Activated naive CD8-positive, alpha-beta T cell treated with anti-CD3 and anti-CD28 coated beads, Interleukin-2, amount 10 ng/mL, durations not matched to agents 7 days and 5 days (primary cell): ENCODE measurements at places on chromosomes 16 and 17. TPM values are rescaled to one million over a fixed set of nuclear protein-coding genes. Genes with fewer than 3 reads are reported as not detected.

TMEM204 gene
- 72.0 TPM for total RNA-seq

NOTUM gene
- total RNA-seq = 0.26 TPM

CDK5R1 gene
- 8.1 TPM for total RNA-seq

KRTAP16-1 gene
- not detected for total RNA-seq

ZPBP2 gene
- 0.14 TPM for total RNA-seq

UTS2R gene
- not detected for total RNA-seq

SLC6A4 gene
- not detected for total RNA-seq

DLX4 gene
- 0.60 TPM for total RNA-seq

IL34 gene
- total RNA-seq = 0.42 TPM

SLC12A3 gene
- not detected for total RNA-seq

GPR179 gene
- 0.06 TPM for total RNA-seq

KLHL10 gene
- not detected for total RNA-seq

PLK1 gene
- 84.8 TPM for total RNA-seq

PABPN1L gene
- total RNA-seq = not detected

AHSP gene
- not detected for total RNA-seq

ZNF385C gene
- total RNA-seq = 0.58 TPM

OTOA gene
- total RNA-seq = 0.17 TPM

KRT31 gene
- total RNA-seq = not detected

CFAP52 gene
- total RNA-seq = not detected

FOXF1 gene
- total RNA-seq = not detected

TBX6 gene
- 2.4 TPM for total RNA-seq

MYLK3 gene
- not detected for total RNA-seq

PTGES3L gene
- 0.28 TPM for total RNA-seq

JUP gene
- 10.1 TPM for total RNA-seq

PRR35 gene
- total RNA-seq = not detected

TBC1D3I gene
- 0.88 TPM for total RNA-seq

TMC5 gene
- total RNA-seq = not detected

KRTAP17-1 gene
- total RNA-seq = not detected

KRTAP2-1 gene
- total RNA-seq = not detected

CALB2 gene
- total RNA-seq = not detected
